Stimulated activated CD4-positive, alpha-beta T cell treated with anti-CD3 and anti-CD28 coated beads, TNF-alpha, amount 100 ng/mL, for 1 hour (primary cell): ENCODE measurements at places on chromosomes 5 and 9.

DNA sequence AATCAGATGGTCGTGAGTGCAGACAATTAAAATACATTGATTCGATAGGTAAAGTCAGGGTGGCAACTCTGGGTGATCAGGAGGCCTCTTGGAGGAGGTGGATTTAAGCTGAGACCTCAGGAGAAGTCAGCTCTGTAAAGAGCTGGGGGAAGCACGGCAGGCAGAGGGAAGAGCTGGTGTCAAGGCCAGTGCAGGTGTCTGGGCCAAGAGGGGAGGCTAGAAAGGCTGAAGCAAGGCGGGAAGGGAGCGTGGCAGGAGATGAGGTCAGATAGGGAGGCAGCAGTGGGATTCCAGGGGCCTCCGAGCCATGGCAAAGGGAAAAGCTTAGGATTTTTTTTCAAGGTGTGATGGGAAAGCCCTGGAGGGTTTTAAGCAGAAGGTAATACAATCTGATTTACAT is 178.7 kb downstream of the FSTL4 start:
- no peak for DNase-seq

DNA sequence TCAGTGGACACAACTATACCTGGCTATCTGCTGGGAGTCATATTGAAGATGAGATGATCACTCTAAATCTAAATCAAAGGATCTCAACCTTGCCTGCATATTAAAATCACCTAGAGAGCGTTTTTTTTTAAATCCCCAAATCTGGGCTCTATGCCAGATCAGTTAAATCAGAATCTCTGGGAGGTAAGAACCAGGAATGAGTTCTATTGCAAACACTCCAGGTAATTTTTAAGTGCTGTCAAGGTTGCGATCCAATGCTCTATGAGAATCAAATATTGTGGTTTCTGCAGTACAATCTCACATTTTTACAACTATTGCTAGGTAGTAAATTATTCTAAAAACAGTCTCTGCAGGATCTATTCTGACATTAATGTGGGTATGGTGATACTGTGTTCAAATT is 202.3 kb upstream of the OR13F1 start:
- no peak for DNase-seq

DNA sequence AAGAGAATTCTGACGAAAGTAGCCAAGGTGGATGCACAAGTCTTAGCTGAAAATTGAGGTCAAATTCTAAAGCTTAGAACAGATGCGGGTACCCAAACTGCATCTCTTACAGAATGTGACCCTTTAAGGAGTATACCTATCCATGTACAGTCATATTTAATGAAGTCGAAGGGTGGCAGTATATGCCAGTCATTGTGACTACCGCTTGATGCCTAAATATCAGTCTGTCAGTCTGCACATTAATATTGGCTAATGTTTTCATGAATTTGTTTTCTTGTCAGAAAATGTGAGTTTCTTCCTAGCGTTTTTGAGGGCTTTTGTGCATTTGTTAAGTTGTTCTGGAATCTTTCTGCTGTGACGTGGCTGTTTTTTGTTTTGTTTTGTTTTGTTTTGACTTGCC is 264.5 kb upstream of the ELAVL2 start:
- DNase-seq = no peak

GRCh38 chr5:603081-603998 is 8.8 kb upstream of the CEP72 start:
- no peak for DNase-seq

DNA sequence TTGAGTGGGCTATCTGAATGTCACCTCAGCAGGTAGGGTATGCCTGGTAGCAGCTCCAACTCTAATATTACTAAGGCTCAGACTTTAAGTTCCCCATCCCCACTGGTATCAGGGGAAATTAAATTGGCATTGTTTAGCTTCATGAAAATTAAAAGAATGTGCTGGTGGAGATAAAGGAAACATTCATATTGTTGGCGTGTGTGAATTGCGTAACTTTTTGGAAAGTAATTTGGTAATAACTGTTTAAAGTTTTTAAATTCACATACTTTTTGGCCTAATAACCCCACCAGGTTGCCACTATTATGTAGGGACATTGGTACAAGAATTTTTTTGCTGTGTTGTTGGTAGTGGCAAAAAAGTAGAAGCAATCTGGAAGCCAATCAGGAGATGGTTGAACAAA is 29.4 kb downstream of the TNPO1 start:
- DNase-seq = no peak

DNA sequence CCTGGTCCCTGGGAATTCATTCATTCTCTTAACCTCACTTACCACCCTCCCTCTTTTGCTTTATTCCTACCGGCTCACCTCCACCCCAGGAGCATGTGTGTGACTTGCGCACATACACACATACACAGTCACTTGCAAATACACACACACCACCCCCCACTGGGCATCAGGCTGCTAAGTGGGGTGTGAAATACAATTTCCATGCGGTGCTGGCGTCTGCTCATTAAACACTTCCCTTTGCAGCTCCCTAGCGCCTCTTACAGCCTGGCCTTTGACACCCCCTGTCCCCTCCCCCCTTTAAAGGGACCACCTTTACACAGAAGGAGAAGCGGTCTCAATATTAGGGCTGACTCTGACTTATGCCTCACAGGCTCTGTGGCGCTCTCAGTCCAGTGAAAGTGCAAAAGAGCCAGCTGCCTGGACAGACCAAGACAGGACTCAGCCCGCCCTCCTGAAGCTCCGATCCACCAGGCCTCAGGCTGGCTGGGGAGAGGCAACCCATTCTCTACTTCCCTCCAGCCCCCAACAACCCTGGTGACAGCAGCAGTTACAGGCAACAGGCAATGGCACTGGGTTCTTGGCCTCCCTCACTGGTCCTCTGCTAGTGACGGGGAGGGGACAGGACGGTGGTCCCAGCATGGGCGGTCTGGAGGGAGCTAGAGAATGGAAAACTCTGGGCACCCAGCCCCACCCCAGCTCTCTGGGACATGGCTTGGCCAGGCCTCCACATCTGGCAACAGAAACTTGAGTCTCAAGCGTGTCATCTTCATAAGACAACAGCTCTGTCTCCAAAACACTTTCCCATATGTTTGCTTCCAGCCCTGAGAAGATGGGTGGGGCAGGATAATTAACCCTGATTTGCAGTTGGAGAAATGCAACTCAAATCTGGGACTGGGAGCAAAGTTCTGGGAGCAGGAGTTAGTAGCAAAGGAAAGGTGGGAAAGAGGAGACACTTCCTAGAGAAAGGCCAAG is 12.0 kb downstream of the ENHO start:
- no peak for DNase-seq

GRCh38 chr5:150263801-150264621 is 25.6 kb downstream of the CAMK2A start:
- no peak for DNase-seq

DNA sequence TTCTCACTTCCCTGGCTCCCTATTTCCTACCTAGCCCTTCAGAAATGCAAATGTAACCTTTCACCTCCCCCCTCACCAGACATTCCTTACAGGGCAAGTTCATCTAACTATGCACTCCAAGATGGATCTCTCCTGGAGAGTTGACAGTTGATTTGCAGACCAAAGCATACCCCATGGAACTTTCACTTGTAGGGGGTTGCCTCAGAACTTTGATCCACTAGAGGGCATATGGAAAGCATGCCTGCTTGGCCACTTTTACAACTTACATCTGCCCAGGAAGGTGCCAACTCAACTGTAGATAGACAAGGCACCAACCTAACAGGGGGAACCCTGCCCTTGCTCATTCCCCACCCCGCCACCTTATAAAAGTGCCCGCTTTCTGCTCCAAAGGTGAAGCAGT is 187.8 kb downstream of the NXNL2 start:
- DNase-seq = no peak

- no peak for DNase-seq
These were observed 255.4 kb downstream of the SMARCA2 start for GRCh38 chr9:2270565-2270964.

DNA sequence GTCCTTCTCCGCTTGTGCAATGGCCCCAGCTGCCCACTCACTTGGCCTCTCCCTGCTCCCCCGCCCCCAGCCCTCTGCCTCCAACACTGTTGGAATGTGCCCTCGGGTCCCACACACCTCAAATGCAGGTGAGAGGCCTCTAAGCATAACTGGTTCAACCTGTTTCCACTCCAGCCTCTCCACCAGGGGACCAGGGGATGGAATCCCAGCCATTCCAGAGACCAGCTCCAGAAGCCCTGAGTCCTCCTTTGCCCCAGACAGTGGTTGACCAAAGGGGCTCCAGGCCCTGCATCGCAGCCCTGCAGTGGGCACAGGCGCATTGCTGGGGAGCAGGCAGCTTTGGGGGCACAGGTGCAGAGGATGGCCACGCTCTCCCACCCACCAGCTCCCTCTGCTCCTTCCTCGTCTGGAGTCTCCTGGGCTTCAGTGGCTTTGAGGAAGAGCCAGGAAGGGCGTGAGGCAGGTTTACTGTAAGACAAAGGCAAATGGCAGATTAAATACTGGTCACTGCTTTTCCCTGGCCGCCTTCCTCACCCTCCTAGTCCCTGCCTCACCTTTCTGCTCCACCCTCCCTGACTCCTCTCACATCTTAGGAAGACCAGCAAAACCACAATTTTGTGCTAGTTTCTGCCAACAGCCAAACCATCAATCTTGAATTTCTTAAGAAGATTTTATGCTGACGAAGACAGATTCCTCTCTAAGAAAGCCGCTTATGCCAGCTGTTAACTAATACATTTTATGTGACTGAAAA is 29.1 kb upstream of the IRX2 start:
- DNase-seq = no peak

DNA sequence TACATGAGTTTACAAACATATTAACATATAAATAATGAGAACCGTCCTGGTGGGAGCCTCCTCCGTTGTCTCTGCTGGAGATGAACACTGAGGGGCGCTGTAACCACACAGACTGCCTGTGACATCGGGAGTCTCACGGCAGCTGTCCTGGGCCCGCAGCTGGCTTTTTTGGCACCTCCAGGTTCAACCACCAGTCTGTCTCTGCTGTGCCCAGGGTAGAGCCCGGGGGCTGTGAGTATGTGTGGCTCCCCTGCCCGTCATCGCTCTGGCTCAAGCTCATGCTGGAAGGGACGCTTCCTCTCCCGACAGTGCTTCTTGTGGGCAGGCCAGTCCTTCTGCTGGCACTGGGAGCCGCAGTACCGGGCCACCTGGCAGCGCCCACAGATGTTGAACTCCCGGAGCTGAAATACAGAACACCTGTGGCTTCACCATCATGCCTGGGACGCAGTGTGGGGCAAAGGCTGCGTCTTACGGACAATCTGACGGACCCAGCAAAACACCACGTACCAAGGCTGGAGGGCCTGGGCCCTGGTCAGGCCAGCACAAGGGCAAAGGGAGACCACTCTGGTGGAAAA is 3.6 kb upstream of the DPH7 start:
- DNase-seq = no peak

DNA sequence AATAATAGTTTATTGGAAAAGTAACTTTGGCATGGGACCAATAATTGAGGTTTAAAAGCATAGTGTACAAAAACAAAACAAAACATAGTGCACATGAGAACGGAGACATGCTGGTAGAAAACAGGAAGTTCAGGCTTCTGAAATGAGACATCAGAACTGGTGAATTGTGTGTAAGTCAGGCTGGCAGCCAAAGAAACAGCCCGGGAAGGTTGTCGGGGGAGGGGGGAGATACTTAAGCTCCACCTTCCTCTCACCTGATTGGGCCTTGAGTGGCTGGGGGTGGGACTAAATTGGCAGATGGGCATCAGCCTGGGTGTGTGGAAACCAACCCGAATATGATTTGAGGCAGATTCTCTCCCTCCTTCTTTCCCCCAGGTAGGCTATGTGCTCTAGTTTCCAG is 256.3 kb downstream of the SMARCA2 start:
- no peak for DNase-seq

DNA sequence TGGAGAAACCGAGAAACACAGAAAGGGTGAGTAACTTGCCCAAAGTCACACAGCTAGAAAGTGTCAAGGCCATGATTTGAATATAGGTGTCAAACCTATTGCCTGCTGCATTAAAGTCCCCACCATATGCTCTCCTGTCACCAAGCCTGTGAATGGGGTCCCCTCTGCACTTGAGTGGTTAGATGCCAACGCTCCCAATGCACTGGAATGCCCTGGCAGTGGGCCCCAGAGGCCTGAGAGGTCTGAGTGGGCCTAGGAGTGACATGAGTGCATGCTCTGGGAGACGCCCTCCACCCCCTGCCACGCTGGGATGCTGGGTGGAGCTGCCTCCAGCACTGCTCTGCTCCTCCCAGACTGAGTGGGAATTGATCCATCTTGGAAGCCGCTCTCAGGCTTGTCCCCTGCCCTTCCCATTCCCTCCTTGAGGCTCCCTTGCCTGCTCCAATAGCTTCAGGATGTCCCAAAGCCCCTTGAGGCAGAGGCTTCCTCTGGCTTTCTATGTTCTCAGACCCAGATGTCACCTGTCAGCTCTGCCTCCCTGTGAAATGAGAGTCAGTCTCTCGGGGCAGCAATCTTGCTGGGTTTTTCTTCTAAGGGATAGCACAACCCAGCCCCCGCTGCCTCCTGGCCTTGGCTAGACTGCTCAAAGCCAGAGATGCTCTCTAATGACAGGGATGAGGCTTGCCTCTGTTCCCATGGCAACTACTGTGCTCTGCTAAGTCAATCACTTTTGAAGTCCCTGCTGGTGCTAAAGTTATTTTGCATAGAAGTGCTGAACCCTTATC is 6.6 kb upstream of the ARSI start:
- DNase-seq = no peak

- DNase-seq = no peak
These were observed 36.2 kb upstream of the GZMA start for GRCh38 chr5:55066277-55066676.
